ENCODE measurements at places on chromosomes 1 and 21.

GRCh38 chr1:41454406-41454805 lies 30.1 kb downstream of the EDN2 start:
- no peak for DNase-seq

DNA sequence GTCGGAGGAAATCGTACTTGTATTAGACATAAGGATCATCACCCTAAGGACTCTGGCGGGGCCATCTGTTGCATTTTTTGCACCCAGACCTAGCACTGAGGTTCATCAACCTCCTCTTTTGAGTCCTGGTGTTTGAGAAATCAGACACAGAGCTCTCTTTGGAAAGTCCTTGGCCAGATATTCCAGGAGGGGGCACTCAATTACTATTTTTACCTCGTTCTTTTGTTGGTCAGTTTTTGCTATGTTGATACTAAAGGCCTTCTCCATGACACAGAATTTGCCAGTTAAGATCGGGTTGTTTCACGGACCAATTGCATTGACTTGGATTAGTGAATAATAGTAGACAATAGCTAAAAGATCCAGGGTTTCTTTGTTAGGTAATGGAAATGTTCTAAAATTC lies 711.2 kb downstream of the KCNT2 start:
- DNase-seq = no peak

GRCh38 chr1:103788377-103788776 lies 38.7 kb downstream of the AMY1C start:
- no peak for DNase-seq

- DNase-seq = no peak
Measured at GRCh38 chr1:112251766-112252506, 144.1 kb upstream of the CTTNBP2NL start.

DNA sequence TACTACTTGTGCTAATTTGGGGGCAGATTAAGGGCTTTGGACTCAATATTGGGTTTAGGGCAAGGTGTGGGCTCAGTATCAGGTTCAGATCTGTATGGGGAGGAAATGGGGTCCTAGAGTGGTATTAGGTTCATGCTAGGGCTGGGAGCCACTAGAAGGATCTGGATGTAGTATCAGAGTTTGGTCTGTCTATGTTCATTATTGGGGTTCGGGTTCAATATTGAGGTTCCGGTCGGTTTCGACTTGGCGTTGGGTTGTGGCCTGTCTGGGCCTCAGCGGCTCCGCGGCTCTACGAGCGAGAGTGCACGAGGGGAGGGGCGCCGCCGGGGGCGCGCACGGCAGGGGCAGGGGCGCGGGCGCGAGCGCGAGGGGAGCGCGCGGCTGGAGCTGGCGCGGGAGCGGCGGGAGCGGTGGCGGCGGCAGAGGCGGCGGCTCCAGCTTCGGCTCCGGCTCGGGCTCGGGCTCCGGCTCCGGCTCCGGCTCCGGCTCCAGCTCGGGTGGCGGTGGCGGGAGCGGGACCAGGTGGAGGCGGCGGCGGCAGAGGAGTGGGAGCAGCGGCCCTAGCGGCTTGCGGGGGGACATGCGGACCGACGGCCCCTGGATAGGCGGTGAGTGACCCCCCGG lies at the start of gene PTPRF:
PTPRF (plus strand) TSS at position 401 of the 624 bp plus-strand sequence. CDS start 14,193 bp downstream, outside the sequence.
- DNase-seq = no peak

DNA sequence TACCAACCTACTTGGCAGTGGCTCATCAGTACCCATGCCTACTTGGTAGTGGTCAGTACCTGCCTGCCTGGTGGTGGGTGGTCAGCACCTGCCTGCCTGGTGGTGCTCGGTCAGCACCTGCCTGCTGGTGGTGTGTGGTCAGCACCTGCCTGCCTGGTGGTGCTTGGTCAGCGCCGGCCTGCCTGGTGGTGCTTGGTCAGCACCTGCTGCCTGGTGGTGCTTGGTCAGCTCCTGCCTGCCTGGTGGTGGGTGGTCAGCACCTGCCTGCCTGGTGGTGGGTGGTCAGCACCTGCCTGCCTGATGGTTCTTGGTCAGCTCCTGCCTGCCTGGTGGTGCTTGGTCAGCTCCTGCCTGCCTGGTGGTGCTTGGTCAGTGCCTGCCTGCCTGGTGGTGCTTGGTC lies 329.6 kb downstream of the RRAGC start:
- no peak for DNase-seq

- DNase-seq = no peak
Measured at GRCh38 chr1:203129501-203130231, 2.1 kb downstream of the ADORA1 start.

- DNase-seq = no peak
Measured at GRCh38 chr1:183106166-183106565, 79.9 kb upstream of the LAMC2 start.

- DNase-seq = no peak
Measured at GRCh38 chr1:31099293-31100032, 33.9 kb upstream of the PUM1 start.

DNA sequence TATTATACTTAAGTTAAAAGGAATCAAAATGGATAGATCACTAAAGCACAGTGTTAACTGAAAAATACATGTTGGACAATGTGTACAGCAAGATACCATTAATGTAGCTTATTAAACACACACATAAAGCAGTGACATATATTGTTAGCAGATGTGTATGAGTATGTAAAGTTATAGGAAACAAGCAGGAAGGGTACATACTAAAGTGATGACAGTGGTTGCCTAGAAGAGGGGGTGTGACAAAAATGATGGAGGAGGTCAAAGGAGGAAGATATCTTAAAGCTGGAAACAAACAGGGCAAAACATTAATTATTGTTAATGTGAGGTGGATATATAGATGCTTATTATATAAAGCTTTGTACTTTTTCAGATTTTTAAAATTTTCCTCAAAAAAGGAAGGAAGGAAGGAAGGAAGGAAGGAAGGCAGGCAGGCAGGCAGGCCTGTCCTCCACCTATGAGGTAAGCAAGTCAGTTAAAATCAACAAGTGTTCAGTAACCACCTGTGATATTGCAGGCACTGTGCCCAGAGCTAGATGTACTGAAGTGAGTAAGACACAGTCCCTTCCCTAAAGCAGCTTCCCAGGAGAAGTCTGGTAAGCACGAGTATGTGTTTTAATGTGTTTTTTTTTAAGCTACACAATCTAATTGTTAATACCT lies 252.9 kb upstream of the NR5A2 start:
- no peak for DNase-seq

GRCh38 chr1:186494832-186495271 lies 33.9 kb upstream of the PDC start:
- DNase-seq = no peak

DNA sequence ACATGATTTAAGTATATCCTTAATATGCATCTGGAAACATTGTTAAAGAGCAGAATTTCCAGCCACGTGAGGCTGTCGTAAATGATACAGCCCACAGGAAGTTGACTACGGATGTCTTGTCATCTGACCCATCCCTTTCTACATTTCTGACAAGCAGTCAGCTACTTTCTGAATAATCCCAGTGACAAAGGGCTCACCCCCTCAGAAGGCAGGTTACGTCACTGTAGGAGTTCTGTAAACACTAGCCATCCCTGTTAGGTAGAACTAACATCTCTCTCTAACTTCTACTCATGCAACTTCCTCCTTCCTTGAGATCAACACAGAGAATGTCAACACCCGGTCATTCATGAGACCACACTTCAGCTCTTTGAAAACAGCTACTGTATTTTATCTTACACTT lies 259.2 kb downstream of the GREM2 start:
- DNase-seq = no peak

DNA sequence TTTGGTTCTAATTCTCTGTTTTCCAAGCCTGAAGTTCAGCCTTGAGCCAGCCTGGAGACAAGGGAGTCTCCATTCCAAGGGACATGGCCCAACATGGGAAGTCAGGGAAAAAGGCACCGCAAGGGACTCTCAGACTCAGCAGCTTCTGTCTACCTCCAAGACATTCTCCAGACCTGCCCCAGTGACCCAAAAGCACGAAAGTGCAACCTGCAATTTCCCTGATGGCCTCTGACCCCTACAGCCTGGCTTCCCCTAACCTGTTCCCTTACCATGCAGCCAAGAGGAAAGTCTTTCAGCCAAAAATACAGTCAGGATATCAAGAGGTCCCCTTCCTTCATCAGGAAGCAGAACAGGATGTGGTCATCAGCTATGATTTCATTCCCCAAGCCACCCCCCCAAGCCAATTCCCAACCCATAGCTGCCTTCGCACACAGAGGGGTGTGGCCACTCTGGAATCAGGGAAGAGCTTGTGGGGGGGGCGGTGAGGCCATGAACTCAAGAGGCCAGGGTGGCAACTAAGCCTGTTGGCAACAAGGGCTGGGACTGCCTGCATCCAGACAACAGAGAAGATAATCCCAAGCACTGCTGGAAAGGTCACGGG lies 59.2 kb downstream of the TIAM1 start:
- no peak for DNase-seq

DNA sequence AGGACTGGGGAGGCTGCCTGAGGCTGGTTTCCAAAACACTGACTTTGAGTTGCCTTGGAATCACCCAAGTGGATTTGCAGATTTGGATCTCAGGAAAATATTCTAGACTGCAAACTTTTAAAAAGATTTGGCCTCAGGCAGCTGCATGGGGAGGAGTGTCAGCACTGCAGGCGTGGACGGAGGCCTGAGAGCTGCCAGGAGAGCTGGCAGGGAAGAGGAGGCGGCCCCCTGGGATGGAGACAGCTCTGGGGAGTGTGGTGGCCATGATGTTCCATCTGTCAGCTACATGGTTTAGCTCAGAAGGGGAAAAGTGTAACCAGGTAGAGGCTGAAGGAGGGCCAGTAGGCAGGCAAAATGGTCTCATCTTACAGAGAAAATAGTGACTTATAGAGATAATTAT lies 72.1 kb downstream of the VPS26C start:
- no peak for DNase-seq

DNA sequence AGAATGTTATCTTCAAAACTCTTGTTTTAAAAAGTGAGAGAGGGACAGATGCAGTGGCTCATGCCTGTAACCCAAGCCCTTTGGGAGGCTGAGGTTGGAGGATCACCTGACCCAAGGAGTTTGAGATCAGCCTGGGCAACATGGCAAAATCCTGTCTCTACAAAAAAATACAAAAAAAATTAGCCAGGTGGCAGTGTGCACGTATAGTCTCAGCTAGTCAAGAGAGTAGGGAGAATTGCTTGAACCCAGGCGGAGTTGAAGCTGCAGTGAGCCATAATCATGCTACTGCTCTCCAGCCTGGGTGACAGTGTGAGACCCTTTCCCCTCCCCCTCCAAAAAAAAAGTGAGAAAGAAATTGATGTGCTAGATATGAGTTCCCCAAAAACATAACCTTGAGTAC lies 131.0 kb downstream of the KCNT2 start:
- no peak for DNase-seq

- no peak for DNase-seq
Measured at GRCh38 chr1:174519844-174520243, 72.1 kb downstream of the GPR52 start.

DNA sequence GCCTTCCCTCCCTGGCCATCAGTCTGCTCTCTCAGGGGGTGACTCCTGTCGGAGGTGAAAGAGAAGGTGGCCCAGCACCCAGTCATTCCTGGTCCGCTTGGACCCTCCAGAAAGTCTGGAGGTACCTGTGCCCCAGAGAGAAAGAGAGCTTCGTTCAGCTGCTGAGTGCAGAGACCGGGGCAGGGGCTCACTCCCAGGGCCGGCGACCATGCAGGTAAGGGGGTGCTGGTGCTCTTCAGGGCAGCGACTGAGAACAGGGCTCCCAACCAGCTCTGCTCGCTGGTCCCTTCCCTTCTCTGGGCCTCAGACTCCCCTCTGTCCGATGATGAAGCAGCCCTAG lies 30.1 kb downstream of the HSPG2 start:
- no peak for DNase-seq

DNA sequence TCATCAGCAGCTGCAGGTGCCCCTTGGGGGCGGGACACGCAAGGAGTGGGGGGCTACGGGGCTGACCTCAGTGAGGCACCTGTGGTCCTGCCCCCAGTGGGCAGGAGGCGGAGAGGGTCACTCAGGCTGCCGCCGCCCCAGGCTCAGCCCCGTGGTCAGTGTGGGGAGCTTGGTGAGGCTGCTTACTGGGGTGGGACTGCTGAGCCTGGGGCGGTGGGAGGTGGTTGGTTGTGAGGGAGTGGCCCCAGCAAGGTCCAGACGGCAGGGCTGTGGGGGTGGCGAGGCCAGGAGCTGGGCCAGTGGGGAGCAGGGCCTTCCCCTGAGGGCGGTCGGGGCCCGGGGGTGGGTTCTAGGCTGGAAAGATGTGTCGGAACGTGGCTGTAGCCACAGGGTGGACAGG lies 14.3 kb downstream of the PFKL start:
- no peak for DNase-seq

GRCh38 chr1:173553312-173553711 lies 49.6 kb downstream of the SLC9C2 start:
- no peak for DNase-seq

DNA sequence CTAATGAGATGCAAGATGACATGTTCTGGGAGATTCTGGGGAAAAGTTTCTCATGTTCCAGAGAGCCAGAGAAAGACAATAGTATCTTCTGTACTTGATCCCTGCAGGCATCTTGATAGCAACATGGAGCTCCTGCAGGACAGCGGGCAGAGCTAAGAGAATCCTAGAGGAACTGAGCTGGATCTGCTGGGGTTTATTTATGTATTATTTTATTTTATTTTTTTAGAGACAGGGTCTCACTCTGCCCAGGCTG lies 22.7 kb upstream of the SCAF4 start:
- no peak for DNase-seq

- no peak for DNase-seq
Measured at GRCh38 chr1:66088787-66089186, 296.1 kb downstream of the PDE4B start.

DNA sequence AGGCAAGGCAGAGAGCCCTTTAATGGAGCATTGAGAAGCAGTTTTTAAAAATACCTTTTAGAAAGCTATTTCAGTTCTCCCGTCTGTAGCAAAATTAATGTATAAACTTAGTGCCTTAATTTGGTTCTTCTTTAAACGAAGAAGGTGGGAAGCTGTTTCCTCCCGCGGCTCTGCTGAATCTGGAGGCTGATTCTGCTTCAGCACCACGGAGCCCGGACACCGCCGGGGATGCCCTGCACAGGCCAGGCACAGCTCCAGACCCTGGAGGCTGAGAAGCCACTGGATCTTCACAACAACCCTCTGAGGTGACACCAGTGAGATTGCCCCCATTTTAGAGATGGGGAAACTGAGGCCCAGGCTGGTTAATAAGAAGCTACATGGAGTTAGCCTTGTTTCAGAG lies 175.8 kb upstream of the VAMP3 start:
- DNase-seq = no peak

DNA sequence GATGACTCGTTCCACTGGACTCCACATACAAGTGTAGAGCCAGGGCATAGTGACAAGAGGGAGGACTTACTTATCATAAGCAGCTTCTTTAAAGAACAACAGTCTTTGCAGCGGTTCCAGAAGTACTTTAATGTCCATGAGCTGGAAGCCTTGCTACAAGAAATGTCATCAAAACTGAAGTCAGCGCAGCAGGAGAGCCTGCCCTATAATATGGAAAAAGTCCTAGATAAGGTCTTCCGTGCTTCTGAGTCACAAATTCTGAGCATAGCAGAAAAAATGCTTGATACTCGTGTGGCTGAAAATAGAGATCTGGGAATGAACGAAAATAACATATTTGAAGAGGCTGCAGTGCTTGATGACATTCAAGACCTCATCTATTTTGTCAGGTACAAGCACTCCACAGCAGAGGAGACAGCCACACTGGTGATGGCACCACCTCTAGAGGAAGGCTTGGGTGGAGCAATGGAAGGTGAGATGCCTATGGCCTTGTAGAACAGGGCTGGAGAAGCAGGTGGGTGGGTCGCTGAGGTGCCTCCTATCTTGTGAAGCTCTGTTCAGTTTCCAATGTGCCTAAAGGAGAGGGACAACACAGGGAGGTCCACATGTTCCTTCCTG lies 12.1 kb downstream of the MIA3 start:
- no peak for DNase-seq

GRCh38 chr1:201178718-201179117 lies 11.9 kb upstream of the IGFN1 start:
- no peak for DNase-seq

- DNase-seq = no peak
Measured at GRCh38 chr1:14603645-14604044, 5.2 kb downstream of the KAZN start.
